ENCODE measurements at places on chromosomes 5 and 9. TPM values are rescaled to one million over a fixed set of nuclear protein-coding genes. Genes with fewer than 3 reads are reported as not detected.

GAPT gene
- 1.2 TPM for polyA plus RNA-seq

PCDHGB4 gene
- polyA plus RNA-seq: 3.4 TPM

TBC1D13 gene
- polyA plus RNA-seq: 29.3 TPM

TNIP1 gene
- 84.8 TPM for polyA plus RNA-seq

COL27A1 gene
- polyA plus RNA-seq: 124 TPM

DDX4 gene
- 0.21 TPM for polyA plus RNA-seq

GRCh38 chr9:134988706-134989105, 71.0 kb upstream of the FCN1 start:
- no peak for DNase-seq

DNA sequence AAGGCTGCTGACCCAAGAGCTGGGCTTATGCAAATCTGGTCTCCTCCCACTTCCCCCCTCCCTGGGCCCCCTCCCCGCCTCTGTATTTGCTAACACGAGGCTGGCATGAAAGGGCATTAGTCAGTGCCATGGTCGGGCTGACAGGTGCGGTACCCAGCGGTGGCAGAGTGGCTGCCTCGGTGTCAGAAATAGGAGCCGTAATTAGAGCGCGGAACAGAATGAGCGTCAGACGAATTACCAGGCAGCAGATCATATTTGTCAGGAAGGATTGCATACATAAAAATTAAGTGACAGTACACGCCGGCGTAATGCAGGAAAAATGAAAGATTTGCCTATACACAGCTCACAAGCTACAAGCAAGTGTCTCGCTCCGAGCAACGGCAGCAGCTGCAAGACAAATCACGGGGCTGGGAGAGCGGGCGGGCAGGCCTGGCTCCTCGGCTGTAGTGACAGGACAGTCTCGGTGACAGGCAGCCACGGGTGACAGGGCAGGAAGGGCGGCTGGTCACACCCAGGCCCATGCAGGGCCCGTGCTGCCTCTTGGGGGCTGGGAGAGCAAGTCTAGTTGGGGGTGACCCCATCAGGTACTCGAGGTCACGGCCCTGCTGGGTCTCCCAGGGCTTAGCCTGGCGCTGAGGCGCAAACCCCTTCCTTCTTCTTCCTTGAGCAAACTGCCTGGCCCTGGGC, 72.4 kb downstream of the NEK6 start:
- DNase-seq: no peak

DNA sequence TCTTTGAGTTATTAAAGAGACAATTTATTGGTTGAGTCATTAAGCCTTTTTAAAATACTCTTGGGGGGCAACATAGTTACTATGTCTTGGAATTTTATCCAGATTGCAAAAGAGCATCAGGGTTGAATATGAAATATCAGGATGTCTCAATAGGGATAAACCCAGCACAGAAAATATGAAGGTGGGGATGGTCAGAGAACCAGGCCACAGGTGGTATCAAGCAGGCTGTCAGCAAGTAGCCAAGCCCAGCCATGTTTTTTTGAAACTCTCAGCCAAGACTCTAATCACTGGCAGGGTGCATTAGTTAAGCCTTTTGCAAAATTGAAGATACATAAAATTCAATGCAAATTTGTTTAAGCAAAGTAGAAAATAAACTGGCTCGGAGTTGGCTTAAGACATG, 468.9 kb downstream of the DTWD2 start:
- no peak for DNase-seq

- no peak for DNase-seq
Measured at GRCh38 chr5:177434942-177435738, 8.7 kb downstream of the GRK6 start.

DNA sequence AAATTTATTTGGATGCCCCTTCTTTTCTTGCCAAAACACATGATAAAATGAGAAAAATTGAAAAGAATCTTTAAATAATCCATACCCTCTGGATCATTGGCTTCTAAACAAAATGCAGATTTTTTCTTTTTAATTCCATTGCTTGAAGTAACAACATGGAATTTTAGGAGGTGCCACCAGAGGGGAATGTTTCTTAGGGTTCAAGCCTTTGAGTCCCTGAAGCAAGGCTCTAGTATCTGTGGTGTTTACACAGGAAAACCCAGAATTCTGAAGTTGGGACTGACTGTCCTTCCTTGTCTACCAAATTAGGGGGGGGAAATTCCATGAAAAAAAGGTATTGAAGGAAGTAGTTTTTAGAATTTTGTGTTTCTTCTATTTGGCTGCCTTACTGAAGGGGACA, 69.4 kb downstream of the LMNB1 start:
- no peak for DNase-seq

- no peak for DNase-seq
Measured at GRCh38 chr9:86563350-86563749, 209.1 kb upstream of the TUT7 start.

GRCh38 chr5:135869935-135870334, 25.7 kb downstream of the IL9 start:
- no peak for DNase-seq

- no peak for DNase-seq
Measured at GRCh38 chr5:54440456-54440893, 15.0 kb upstream of the HSPB3 start.
